ENCODE measurements at places on chromosomes 5 and 9.

- DNase-seq = peak; percentile 15
These were observed 117.2 kb downstream of the INVS start for GRCh38 chr9:100216178-100216787.

DNA sequence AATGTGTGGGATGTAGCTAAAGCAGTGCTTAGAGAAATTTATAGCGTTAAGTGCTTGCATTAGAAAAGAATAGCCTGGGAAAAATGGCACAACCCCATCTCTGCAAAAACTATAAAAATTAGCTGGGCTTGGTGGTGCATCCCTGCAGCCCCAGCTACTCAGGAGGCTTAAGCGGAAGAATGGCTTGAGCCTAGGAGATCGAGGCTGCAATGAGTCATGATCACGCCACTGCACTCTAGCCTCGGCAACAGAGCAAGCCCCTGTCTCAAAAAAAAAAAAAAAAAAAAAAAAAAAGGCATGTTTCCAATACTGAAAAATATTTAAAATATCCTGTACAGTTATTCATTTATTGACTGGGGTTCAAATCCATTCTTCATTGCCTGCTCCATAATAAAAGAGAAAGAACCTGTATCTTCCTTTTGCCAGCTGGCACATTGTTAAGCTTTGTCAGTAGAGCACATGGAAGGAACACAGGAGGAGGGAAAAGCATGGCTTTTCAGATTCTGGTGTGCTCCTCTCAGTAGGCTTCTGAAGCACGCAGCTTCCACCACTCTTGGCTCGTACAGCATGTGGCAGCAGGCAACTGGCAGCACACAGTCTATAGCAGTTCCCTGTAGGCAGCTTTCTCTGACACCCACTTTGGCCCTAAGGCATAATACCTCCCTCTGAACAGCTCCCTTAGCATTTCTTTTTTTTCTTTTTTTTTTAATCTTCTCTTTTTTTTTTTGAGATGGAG lies 73.5 kb downstream of the TRIM36 start:
- DNase-seq = no peak

GRCh38 chr5:72185496-72186329 lies 78.4 kb downstream of the MAP1B start:
- no peak for DNase-seq

- DNase-seq = no peak
These were observed 67.2 kb upstream of the SLC25A51 start for GRCh38 chr9:37971108-37971459.

- DNase-seq = no peak
These were observed 137.7 kb upstream of the GRIA1 start for GRCh38 chr5:153352685-153353219.

GRCh38 chr9:8401961-8402705 lies 602.6 kb upstream of the DMAC1 start:
- no peak for DNase-seq

- DNase-seq = no peak
These were observed 149.8 kb downstream of the MACIR start for GRCh38 chr5:103408408-103408807.

- DNase-seq = no peak
These were observed 21.6 kb downstream of the LPCAT1 start for GRCh38 chr5:1502046-1502736.

DNA sequence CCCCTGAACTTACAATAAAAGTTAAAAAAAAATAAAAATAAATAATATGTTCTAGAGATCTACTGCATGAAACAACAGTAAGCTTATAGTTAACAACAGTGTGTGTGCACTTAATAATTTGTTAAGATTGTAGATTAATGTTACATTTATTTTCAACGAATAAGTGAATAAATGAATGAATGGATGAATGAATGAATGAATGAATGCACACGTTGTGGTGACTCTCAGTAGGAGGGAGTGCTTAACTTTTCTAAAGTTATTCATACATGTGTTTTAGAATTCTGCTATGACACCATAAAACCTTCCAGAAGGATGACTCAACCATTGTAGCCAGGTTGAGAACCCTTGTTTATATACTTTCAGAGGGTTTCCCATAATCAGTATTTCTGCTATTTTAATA lies 1269.4 kb upstream of the CDH6 start:
- DNase-seq = no peak

- no peak for DNase-seq
These were observed 66.5 kb downstream of the GALNT12 start for GRCh38 chr9:98873951-98874371.

- no peak for DNase-seq
These were observed 117.8 kb upstream of the PTCH1 start for GRCh38 chr9:95634536-95634935.

Measured in HuH-7.5 (cell line).